Hippocampal formation (tissue), 2 donors: ENCODE measurements at places on chromosomes 11 and 22.

DNA sequence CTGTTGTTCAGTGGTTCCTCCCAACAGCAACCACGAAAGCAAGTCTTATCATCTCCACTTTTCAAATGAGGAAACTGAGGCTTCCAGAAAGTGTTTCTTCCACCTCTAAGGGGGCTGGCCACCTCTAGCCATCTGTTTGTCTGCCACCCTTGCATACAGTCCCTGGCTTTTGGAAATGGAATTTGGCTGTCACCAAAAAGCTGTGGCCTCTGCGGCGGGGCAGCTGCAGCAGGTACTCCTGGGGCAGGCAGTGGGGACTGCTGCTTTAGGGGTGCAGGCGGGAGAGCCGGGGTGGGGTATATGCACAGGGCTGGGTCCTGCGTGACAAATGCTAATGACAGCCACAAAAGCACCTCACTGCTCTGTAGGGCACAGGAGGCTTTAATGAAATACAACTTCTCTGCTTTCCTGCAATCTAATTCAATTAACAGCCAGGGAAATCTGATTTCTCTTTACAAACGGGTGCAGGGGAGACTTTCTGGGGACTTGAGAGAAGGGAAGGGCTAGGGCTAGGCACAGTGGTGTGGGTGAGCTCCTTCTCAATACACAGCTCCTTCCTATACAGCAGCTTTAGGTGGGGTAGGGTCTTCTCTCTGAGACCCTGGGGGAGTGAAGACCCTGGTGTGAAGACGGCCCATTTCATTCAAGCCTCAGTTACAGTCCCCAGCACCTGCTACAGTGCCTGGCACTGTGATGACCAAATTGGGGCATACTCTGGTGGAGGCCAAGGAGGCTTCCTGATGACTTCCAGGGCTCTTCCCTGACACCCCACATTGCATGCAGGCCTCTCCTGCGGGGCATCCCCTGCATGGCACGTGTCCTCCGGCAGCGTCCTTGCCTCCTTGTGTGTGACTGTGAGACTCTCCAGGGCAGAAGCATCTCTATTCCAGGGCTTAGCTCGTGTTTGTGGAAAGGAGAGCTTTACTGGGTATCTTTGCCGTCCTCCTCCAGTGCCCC, 161.6 kb downstream of the CEP164 start:
- DNase-seq: no peak

DNA sequence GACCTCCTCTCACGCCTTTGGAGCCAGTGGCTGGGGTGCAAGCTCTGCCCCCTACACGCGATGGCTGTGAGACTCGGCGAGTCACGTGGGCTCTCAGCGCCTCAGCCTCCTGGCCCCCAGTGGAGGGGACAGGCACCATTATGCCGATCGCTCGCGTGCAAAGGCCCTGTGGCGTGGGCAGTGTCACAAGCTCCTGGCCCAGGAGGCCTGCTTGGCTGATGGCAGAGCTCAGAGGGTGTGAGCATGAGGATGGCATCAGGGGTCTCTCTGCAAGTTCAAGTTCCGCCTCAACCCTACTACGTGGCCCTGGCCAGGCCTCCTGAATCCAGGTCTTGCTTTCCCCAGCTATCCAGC, 90.8 kb upstream of the KCNQ1OT1 start:
- no peak for DNase-seq

DNA sequence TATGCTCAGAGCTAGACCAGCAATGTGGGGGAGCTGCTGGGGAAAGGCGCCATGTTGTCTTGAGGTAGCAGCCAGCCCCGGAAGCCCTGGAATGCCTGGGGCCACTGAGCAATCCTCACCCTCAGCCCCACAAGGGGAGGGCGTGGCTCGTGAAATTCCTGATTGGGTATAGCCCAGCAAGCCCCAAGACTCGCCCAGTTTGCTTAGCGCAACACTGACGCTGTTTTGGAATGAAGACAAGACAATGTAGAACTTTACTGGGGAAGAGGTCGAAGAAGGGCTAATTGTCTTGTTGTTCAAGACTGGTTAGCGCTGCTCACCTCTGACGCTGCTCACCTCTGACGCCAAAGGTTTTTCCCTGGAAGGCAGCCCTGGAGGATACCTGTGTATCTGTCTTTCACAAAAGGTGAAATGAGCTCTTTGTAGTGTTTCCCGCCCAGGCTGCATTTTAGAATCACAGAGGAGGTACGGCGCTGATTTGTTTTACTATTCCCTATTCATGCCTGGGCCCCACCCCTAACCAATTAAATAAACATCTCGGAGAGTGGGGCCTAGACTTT, 47.6 kb downstream of the ST3GAL4 start:
- no peak for DNase-seq

DNA sequence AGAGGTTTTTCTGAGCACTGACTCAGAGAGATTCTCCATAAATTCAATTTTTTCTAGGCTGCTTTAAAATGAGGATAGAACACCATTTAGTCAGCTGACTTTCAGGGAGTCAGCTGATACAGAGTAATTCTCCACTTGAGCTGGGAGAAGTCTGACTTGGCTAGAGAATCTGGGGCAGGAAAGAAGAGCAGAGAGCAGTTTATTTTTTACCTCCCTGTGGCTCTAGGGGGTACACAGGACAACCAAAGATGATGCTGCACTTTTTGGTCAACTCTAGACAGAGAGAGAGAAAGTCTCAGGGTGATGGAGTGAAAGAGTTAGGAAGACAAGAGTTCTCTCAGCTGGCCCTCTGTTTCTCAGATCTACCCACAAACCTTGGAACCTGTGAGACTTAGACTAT, 67.3 kb upstream of the EED start:
- DNase-seq: no peak

DNA sequence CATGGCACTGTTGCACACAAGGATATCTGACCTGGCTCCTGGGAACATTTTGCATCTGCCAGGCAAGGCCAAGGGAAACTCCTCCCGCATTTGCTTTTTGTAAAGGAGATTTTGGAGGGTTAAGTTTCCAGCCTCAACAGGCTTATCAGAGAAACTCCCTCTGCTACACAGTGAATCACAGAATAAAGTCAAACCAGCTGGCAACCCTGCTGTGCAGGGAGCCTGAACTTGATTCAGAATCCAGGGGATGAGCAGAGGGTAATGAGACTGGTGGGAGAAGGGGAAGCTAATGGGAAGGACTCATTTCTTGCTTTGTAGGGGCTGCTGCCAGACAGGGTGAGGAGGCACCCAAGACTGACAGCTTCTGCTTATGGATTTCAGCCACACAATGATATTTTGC, 185.3 kb upstream of the ISX start:
- no peak for DNase-seq

DNA sequence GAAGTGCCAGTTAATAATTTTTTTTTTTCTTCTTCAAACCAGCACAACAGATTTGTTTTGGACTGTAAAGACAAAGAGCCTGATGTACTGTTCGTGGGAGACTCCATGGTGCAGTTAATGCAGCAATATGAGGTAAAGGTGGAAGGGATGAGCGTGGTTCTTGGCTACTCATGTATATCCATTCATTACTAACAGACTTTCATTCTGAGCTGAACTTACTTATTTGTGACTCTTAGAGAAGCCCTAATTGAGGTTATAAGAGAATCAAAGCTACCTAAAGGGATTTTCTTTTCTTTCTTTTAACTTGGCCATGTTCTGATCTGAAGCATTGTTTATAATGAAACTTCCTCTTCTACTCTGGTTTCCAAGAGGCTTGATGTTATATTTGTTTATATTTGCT, 15.8 kb downstream of the PAFAH1B2 start:
- no peak for DNase-seq
